ENCODE measurements at places on chromosomes 5 and 9.

GRCh38 chr5:74275171-74275992 is 365.1 kb downstream of the ENC1 start:
- DNase-seq = peak; percentile 58

DNA sequence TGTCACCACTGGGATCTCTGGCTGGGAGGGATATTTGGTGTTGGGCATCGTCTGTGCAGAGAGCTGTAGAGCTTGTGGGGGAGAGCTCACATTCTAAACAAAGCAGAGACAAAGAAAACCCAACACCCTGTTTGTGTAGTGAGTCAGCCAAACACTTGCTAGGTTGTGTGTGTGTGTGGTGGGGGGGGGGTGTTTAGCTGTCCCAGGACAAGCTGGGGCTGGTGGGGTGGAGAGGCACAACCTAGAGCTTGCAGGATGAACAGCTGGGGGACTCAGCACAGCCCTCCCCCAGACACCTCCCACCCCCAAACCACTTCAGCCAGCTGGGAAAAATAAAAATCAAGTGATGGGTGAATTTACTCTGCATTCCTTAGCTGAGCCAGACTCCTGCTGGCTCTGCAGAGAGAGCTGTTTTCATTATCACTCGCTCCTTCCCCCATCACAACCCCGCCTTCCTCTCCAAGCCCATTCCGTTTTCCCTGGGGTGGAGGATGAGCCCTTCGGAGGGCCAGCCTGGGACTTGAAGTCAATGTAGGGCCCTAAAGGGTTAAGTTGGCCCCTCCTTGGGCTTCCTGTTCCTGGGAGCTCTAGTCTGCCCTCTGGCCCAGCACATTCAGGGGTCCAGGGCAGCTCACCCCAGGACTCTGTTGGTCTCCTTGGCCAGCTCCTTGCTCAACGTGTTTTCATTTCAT is 2.6 kb downstream of the OLFML2A start:
- no peak for DNase-seq

DNA sequence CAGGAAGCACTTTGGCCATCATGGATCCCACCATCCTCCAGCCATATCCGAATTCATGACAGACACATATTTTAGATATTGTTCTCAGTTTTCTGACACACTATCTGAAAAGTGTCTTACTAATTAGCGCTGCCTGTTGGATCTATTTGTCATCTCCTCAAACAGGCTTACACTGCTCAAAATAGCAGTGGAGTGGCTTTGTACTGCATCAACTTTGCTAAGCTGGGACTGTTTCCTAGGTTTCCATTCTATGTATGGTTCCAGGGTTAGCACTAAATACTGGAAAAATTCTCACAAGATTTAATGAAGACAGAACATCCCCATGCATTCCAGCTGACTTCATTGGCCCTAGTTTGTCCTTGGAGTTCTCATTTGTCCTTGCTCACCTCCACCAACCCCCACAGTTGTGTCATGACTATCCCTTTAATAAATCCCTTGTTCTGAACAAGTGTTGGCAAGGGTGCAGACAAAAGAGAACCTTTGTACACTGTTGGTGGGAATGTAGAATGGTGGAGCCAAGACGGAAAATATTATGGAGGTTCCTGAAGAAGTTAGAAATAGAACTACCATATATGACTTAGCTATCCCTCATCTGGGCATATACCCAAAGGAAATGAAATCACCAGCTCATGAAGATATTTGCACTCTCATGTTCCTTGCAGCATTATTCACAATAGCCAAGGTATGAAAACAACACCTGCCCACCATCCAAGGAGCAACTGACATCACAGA is 136.5 kb upstream of the RAI14 start:
- DNase-seq = no peak

GRCh38 chr5:138230981-138231589 is 18.0 kb upstream of the CDC23 start:
- no peak for DNase-seq

GRCh38 chr5:91381774-91382359 is 1.2 kb downstream of the ARRDC3 start:
- peak; percentile 98 for DNase-seq

- DNase-seq = no peak
These were observed 5.5 kb downstream of the KDM4C start for GRCh38 chr9:6763244-6763643.

- DNase-seq = no peak
These were observed 73.4 kb upstream of the MEF2C start for GRCh38 chr5:88956416-88956815.

GRCh38 chr5:96984506-96985192 is 48.8 kb downstream of the LNPEP start:
- no peak for DNase-seq

GRCh38 chr5:11319836-11320580 is 559.0 kb upstream of the DAP start:
- DNase-seq = no peak

- no peak for DNase-seq
These were observed 10.4 kb upstream of the ANXA1 start for GRCh38 chr9:73141282-73141681.

- no peak for DNase-seq
These were observed 379.4 kb downstream of the GADD45G start for GRCh38 chr9:89984214-89984613.

DNA sequence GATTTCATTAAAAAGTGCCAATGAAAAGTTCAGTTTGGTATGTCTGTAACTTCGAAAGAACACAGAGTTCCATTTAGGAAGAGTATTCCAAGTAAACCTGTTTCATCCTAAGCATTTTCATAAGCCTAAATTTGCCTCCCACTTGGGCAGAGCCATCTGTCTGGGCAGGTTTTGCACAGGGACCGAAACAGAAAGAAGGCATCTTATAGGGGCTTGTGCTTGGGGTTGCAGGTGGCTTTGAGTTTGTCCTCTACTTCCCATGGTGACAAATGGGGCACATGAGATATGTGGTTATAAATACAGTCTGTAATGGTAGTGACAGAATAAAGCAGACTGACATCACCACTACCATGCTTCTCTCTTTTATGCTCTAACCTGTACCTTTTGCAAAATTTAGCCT is 63.7 kb downstream of the MCTP1 start:
- no peak for DNase-seq
